ENCODE measurements at places on chromosomes 11 and 22.

DNA sequence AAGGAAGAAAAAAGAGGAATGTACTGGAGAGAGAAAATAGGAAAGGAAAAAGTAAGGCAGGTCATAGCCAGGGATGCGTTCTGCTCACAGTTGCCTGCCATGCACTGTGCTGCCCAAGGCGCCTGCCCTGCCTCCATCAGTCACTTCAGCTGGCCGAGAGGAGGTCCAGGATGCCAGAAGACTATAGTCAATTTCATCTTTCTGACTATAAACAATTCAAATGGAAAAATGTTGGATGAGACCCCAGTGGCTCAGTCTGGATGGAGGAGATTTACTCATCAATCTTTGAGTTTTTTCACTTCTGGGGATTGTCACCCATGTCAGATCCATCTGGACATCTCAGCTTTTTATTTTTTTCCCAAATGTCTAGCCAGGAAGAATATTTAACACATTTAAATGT lies 36.7 kb upstream of the CLMP start:
- DNase-seq: peak; percentile 51

DNA sequence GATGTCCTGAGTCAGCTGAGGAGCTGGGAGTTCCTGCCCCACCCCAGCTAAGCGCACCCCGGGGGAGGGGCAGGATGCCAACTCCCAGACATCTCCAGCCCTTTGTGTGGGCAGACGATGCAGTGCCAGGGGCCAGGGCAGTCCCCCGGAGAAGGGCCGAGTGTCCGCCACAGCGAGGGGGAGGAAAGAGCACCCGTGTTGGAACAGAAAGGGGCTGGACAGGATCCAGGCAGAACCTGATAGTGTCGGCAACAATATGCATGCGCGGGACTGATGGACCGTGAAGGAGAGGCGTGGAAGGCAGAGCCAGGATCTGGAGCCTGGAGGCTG lies 1434.7 kb downstream of the BRD1 start:
- DNase-seq: no peak

DNA sequence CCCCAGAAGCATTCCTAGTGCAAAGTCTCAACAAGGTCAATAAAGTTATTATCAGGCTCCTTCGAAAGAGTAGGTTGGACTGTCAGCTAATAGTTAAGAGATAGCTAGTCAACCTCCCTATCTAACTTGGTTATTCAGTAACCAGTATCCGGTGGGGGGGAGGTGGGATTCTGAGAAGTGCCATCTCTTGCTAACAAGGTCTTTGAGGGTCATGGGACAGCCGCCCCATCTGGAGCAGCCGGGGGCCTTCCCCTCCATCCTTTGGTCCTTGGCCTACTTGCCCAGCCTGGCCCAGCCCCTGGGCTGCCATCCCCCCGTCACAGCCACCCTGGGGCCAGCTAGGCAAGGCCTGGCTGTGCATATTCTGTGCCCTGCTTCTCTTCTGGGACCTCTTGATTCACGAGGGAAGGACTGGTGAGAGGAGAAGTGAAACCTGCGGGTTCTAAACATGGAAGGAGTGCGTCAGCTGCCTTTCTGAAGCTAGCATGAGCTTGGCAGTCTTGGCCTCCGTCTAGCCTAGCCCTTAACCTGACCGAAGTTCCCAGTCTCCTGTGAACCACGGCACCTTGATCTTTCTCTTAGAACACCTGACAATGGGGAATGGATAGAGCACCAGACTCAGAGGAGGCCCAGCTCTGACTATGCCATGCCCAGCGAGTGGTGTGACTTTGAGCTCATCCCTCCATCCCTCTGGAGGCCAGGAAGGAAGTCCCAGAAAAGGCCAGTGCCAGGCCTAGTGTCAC lies 9.3 kb downstream of the SLC37A2 start:
- no peak for DNase-seq

- DNase-seq: no peak
Observed at GRCh38 chr22:44119669-44120313, 60.9 kb upstream of the PARVG start.

DNA sequence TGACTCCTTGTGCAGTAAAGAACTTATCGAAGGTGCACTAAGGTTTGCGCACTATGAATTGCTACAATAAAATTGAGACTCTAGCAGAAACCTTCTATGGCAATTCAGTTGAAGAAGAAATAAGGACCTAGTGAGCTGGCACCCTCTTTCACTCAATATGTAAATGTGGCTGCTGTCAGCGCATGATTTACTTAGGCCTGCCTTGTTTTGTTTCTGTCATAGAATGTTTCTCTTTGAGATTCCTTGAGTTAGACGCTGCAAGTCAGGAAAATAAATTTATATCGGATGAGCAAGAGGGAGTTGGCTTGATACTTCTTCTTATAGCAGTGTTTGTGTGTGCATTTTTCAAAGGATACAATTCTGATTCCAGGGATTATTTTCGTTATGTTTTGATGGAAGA lies 322.1 kb downstream of the BLID start:
- DNase-seq: peak; percentile 49

GRCh38 chr11:59918480-59918879 lies 19.8 kb upstream of the OOSP1 start:
- no peak for DNase-seq

GRCh38 chr22:49368976-49369725 lies 458.5 kb downstream of the BRD1 start:
- no peak for DNase-seq

DNA sequence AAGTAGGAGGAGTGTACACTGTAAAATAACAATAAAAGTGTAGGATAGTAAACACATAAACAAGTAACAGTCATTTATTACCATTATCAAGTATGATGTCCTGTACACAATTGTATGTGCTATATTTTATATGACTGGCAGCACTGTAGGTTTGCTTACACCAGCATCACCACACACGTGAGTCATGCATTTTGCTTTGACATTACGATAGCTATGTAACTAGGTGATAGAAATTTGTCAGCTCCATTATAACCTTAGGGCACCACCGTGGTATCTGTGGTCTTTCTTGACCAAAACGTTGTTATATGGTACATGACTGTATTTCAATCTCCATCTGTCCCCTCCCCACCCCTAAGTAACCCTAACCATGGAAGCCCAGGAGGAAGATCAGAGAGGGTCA lies 1.1 kb downstream of the DNAL4 start:
- no peak for DNase-seq

DNA sequence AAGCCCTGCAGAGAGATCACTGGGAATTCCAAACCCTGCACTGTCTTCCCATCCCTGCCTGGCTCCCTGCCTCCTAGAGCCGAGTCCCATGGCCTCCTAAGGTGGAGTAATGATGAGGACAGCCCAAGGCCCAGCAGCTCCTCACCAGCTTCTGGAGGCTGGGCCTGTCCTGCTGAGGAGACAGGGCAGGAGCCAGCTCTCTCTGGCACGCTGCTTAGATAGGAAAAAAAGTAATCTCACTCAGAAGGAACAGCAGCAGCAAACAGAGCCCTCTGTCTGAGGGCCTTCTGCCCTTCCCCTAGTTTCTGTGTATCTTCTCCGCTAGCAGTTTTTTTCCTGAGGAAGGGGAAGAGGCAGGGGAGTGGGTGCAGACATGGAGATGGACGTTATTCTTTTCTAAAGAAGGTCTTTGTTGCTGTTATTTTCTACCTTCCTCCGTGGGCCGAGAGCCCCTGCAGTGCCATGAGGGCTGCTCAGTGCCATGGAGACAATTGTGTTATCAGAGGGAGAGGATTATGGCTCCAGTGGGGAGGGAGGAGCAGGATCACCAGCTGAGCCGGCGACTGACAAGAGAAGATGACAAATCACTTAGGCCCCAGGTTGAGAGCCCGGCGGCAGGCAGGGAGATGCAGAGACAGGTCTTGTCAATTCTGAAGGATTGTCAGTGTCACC lies 315.3 kb downstream of the BUD13 start:
- no peak for DNase-seq

DNA sequence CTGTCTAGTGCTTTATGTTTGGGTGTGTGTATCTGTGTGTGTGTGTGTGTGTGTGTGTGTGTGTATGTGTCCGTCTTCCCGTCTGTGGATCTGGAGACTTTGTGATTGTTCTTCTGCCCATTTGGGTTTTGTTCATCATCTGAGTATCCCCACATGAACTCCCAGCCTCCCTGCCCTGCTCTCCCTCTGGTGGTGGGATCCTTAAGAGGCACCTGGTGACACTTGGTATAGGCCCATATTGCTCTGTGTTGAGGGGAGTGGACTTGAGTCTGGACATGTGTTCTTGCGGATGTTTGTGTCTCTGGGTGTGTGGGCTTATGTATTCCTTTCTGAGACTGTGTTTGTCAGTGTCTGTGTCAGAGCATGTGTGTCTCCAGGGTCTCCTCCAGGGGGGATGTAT lies 15.3 kb downstream of the RCOR2 start:
- DNase-seq: peak; percentile 22

DNA sequence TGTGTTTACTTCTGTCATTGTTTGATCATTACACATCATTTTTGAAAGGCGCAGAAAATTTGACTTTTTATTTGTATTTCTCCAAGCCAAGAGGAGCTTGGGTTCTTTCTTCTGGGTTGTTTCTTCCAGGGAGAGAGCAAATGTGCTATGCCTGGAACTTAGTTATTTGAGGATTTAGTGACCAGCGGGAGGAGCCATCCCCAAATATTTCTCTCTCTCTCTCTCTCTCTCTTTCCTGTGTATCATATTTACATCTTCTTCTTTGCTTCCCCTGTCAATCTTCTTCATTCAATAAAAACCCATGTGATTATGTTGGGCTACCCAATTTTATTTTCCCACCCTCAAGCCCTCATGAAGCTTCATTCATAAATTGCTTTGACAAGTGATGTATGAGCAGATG lies 534.5 kb downstream of the LRRC4C start:
- peak; percentile 1 for DNase-seq

DNA sequence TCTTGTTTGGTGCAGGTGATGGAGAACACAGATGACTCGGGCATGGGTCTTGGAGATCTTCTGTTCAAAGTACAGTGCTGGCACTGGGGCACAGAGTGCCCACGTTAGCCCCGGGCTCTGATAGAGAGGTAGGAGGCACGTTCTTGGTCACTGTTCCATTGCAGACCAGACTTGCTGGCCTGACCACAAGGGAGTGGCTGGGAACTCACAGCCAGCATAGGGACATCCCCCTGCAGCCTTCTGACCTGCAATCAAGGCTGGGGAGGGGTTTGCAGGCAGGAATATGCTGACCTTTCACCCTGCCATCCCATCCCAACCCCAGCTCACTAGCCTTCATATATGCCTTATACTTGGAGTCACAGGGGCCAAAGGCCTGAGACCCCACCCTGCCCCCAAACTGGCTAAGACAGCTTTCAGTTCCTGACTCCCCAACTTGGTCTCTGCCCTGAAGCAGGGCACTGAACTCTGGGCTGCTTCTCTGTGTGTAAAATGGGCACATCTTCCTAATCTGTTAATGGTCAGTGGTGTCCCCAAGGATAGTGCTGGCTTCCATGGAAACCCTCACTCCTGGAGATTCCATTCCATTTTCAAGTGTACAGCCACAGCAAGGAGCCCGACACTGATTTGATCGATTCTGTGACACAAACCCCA lies 4.6 kb downstream of the MRPL49 start:
- DNase-seq: no peak

DNA sequence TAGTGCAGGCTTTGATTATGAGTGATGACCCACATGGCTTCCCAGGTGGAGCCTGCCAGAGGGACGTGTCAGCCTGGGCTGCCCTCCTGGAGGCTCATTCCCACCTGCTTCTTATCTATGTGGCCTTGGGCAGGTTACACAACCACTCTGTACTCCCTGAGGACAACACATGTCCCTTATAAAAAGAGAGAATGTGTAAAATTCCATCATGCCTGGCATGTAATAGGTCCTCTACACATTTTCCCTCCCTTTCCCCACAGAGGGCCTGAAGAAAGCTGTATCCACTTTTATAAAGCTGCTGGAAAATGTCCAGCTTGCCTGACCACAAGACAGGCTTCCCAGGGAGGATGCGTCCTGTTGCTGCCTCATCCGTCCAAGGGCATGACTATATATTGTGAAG lies 55.0 kb upstream of the VSTM5 start:
- peak; percentile 94 for DNase-seq

DNA sequence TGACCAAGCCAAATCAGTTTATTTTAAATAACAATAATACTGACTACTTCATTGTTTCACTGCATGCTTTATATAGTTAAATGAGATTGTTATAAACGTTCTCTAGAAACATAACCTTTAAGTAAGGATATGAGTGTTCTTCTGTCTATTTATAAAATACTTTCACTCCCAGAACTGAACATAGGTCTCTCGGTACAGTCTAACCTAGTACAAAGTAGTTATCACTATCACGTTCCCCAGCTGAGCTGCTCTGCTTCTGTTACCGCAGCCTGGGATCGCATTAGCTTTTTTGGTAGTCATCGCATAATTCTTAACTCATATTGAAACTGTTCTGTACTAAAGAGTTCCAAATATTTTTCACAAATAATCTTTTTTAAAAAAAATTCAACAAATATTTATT lies 143.6 kb downstream of the WNT11 start:
- no peak for DNase-seq

DNA sequence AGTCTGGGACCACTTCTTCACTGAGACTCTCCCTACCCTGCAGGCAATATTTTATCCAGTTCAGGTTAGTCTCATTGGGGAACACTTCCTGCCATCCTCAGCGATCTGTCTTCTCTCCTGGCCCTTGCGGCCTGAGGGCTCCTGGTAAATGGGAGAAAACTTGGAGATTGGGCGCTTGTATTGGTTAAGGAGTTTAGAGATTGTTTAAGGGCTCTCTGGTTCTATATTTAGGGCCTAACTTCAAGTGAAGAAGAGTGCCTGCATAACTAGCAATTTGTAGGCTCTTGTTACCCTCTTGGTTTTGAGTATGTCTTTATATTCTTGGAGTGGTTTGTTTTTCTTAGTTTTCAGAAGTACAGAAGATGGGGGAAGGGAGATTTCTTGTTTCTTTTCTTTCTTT lies 72.7 kb downstream of the TRAF6 start:
- no peak for DNase-seq

Measured in fibroblast of skin of scalp (primary cell).